ENCODE measurements at places on chromosomes 7 and 10.

- no peak for DNase-seq
Measured at GRCh38 chr7:1137517-1138167, 22.4 kb downstream of the ZFAND2A start.

DNA sequence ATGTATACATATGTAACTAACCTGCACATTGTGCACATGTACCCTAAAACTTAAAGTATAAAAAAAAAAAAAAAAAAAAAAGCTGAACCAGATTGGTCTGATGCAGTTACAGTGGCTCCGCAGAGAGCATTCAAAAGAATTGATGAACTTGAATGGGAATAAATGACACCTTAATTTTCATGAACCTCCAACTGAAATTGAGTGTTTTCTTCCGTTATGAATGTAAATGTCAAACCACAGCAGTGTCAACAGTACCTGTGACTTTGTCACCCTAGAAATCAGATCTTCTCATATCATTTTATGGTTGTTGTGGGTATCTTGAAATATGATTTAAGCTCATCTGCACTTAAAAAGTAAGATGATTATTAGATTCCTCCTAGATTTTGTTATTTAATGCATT, 32.7 kb upstream of the SRGN start:
- no peak for DNase-seq

- no peak for DNase-seq
Measured at GRCh38 chr10:11377267-11377666, 234.2 kb downstream of the USP6NL start.

DNA sequence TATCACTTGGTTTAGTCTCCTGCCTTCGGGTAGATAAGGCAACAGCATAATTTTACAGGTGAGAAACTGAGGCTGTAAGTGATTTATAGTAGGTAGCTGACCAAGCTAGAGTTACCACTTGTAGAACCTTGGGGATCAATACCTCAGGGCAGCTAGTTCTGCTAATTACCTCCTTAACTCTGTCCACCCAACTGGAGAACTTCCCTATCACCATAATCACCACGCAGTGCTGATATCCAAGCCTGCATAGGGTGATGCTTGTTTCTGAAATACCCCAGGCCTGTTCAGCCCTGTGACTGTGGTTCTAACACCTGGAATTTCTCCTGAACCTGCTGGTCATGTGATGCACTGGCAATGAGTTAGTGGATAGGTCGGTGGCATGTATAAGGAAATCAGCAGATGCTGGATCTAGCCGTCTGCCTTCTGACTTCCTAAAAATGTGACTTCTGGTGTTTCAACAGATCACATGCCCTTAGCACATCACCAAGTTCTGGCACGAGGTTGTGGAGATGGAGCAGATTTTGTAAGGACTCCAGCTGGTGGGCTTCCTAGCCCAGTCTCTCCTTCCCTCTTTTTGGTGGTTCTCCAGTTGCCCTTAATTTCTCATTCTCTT, 15.3 kb downstream of the PLAU start:
- no peak for DNase-seq

Data from stromal cell of bone marrow (primary cell).